Ovary (tissue), 10 donors: ENCODE measurements at places on chromosomes 6 and 20. TPM values are rescaled to one million over a fixed set of nuclear protein-coding genes. Genes with fewer than 3 reads are reported as not detected.

DNA sequence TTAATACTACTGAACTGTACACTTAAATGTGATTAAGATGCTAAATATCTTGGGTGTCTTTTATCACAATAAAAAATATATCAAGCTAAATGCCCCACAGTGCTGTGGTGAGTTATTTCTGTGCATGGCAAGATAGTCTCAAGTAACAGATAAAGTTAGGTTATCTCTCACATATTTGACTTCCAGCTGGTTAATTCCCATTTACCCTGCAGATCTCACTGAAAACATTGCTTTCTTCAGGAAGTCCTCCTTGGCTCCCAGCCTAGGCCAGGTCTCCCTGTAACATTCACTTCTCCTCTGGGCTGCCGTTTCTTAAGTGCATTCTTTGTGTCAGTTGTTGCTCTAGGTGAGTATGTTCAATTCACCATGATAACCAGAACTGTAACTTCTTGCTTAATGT, 59.1 kb downstream of the SLC22A1 start:
- no peak for DNase-seq

- DNase-seq: no peak
These were observed 393.2 kb upstream of the SOX4 start for GRCh38 chr6:21200134-21200870.

DNA sequence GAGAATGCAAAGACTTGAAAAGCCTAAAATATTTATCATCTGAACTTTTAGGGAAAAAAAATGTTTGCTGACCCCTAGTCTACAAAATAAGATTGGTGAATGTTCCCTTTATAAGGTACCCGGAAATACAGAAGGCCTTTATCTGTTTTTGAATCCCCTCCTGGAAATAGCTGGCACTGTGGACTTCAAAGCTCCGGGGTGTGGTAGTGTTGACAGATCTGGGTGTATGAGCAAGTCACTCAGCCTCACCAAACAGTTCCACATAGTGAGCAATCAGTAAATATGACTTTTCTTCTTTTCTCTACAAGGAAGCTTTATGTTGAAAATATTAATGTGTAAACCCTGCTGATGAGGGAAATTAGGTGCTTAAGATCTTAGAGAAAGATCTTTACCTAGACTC, 29.2 kb upstream of the HTR1B start:
- no peak for DNase-seq

GRCh38 chr20:62233684-62234083, 4.6 kb upstream of the OSBPL2 start:
- DNase-seq: no peak

DNA sequence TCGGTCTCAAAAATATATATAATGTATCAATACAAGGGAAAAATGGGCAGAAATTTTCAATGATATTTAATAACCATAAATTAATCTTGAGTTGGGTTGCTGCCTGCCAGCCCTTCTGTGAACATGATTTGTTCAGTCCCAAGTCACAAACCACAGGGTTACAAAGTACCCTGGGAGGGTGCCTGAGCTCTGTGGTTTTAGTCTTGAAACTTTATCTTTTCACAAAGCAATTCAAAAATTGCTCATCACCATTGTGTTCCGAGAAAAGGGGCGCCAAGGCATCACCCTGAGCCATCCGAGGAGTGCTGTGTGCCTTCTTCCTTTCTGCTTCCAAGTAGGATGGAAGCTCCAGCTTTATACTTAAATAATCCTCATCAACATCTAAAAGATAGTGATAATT, 141.6 kb upstream of the AKAP12 start:
- DNase-seq: no peak

- DNase-seq: no peak
These were observed 204.5 kb upstream of the STXBP5 start for GRCh38 chr6:146999766-147000165.

GRCh38 chr20:44633872-44634600, 17.5 kb downstream of the ADA start:
- DNase-seq: no peak

GRCh38 chr6:28490205-28490890, 25.2 kb downstream of the GPX6 start:
- DNase-seq: no peak

- DNase-seq: no peak
These were observed 116.8 kb upstream of the BACH2 start for GRCh38 chr6:90413396-90413795.

APMAP gene
- total RNA-seq: 40.9 TPM

NR2E1 gene
- not detected for total RNA-seq

JPH2 gene
- total RNA-seq: 2.5 TPM

STAU1 gene
- 75.7 TPM for total RNA-seq

RAET1G gene
- total RNA-seq: 0.73 TPM

FRK gene
- 3.2 TPM for total RNA-seq

HNF4A gene
- total RNA-seq: 0.15 TPM

HSPA12B gene
- 22.8 TPM for total RNA-seq

TNFRSF21 gene
- 13.5 TPM for total RNA-seq

CPXM1 gene
- total RNA-seq: 7.3 TPM
